Stimulated activated CD8-positive, alpha-beta memory T cell treated with anti-CD3 and anti-CD28 coated beads, Interleukin-7, amount 100 ng/mL, for 1 hour (primary cell): ENCODE measurements at places on chromosomes 5 and 9.

DNA sequence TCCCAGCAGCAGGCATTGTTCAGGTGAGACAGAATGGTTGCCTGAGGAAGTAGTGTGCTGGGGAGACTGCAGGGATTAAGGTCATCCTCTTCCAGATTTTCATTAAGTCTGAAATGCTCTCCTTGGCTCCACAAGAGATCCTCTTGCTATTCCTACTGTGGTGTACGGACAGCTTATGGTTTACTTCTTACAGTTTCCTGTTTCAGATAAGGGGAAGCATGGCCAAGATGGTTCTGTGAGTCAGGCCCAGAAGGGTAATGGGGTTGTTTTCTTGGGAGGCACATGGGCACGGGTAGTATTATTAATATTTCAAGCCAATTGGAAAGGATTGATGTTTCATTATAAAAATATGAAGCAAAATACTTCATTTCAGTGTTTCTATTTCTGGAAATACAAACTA is 42.9 kb downstream of the GLRX start:
- no peak for DNase-seq

DNA sequence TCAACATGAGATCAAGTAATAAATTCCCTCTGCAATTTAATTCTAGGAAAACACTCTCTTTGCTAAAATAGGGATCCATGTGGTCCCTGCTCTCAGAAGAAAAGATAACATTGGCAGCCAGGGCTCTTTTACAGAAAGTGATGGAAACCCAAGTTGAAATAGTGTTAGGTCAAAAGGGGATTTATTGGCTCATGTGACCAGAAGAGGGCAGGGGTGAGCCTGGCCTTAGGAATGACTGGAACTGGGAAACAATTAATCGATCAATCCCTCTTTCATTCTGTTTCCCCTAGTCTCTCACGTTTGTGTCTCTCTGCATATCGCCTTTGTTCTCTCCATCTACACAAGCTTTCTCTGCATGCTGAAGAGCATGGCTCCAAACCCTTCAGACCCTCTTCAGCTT is 58.3 kb upstream of the ALDH1B1 start:
- DNase-seq: no peak

GRCh38 chr5:1014781-1015221 is 6.2 kb downstream of the NKD2 start:
- no peak for DNase-seq

- DNase-seq: no peak
Measured at GRCh38 chr5:173231996-173232498, 3.0 kb downstream of the NKX2-5 start.

- no peak for DNase-seq
Measured at GRCh38 chr9:133949486-133950061, 42.5 kb downstream of the VAV2 start.
